Stimulated activated naive CD4-positive, alpha-beta T cell treated with Interleukin-2 at 50 U/mL for 16 hours (primary cell): ENCODE measurements at places on chromosomes 1 and 21.
A peak's percentile ranks its signal among the peaks of the same experiment; 100 is the strongest.

- peak; percentile 54 for DNase-seq
Observed at GRCh38 chr1:27868932-27869718, 3.2 kb upstream of the THEMIS2 start.

DNA sequence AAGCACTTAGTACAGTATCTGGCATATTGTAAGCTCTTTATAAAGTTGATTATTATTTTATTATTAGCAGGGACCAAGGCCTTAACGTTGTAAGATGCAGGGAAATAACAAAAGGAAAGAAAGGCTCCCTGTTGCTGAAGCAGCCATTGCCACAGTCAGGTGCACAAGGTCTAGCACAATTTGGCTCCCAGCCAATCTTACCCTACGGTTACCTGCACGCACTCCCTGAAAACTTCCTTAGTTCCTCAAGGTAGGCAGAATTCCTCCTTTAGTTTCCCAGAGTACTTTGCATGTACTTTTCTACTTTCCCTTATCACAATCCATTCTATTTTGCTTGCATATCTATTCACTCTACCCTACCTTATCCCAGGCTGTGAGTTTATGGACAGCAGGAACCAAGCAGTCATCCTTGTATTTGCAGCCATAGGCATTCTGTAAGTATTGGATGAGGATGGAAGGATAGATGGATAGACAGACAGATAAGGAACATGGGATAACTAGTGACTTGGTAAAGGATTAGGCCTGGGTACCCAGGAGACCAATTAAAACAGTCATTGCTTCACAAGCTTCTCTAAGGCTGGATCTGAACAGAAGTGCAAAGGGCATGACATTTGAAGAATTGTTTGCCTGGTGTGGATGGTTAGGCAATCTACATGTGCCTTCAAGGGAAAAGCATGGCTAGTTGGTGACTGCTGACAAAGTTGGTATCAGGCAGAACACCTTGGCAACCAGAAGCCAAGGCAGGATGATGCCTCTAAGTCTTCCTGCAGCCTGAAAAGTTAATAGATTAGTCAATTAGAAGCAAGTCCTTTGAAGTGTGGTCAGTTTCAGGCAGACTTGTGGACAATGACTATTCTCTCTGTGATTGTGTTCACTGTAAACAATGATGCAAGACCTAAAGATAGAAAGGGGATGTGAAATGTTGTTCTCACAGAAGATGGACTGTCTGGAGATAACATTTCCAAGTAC, 20.8 kb upstream of the JAK1 start:
- no peak for DNase-seq

DNA sequence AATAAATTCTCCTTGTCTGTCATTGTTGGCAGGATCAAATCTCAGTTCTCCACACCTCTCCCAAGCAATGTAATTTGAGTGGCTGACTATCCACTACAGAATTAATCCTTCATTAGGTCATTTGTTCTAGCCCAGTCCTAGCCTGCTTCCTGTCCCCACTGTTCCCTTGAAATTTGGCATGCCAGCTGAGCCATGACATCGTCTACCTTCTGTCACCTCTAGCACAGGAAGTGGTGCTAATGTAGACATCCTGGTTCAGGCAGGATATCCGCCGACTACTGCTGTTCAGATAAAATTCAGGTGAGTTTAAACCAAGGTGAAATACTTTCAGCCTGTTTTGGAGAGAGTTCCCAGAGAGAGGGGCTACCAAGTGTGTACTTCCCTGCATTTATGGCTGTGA, 5.9 kb downstream of the CHRM3 start:
- no peak for DNase-seq

- DNase-seq = no peak
Observed at GRCh38 chr1:247448107-247448791, 9.7 kb downstream of the OR2B11 start.

DNA sequence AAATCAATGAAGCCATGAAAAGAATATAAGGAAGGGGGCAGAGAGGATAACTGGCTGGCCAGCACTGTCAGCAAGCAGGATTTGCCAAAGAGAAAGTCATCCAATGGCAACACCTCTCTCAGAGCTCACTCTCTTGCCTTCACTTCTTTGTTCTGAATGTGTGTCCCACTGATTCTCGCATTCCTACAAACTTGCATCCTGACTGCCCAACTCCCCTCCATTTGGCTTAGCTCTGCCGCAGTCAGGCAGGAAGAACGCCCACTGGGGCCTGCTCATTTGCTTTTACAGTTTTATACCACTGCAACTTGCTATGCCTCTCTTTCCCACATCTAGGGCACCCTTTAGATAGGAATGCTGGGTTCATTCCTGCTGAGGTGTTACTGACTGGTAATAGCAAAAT, 364.2 kb upstream of the ST6GALNAC5 start:
- no peak for DNase-seq

- DNase-seq = no peak
Observed at GRCh38 chr1:4709641-4710040, 55.2 kb downstream of the AJAP1 start.

DNA sequence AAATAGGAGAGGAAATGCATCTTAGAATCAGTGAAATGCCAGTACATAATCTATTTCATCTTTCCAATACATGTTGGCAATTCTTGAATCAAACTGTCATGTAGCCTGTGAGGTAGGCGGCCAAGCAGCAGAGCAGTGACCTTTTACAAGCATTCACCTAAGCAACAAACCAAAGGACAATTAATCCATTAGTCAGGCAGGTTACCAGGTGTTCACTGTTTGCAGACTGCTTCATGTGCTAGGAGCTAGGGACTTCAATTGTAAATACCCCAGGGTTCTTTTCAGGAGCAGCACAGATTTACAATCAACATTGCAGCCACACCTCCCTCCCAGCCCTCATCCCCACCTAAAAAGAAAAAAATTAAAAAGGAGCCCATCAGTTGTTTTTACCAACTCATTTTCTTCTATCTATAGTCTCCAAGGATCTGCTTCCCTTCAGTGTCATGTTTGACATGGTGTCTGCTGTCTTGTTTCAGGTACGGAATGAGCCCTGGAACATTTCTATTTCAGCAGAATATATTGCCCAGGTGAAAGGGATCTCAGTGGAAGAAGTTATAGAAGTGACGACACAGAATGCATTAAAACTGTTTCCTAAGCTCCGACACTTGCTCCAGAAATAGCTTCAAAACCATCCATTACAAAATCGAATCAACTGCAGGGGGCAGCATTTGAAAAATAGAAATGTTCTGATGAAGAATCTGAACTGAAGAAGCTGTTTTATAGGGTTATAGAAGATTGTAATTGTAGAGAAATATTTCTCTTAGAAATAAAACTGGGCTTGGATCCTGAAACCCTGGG, 23.0 kb downstream of the TATDN3 start:
- DNase-seq = no peak

- DNase-seq = no peak
Observed at GRCh38 chr1:212401042-212401441, 13.6 kb downstream of the PACC1 start.

DNA sequence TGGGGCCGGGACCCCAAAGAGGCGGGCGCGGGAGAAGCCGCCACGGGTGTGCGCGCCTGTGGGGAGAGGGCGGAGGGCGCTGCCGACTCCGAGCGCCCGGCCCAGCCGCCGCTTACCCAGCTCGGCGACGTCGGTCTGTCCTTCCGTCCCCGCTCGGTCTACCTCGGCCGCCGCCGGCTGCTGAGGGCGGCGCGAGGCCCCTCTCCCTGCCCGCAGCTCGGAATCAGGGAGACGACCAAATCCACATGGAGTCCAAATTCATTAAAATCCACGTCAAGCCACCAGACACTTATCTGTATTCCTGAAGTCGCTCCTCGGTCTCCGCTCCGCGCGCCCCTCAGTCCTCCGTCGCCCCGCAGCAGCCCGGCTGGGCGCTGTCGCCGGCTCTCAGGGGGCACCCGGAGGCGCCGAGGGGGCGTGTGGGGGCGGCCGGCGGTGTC, 637 bp downstream of the PLXNA2 start:
- DNase-seq = no peak

GRCh38 chr1:214506972-214507431, 44.4 kb downstream of the PTPN14 start:
- DNase-seq = no peak

DNA sequence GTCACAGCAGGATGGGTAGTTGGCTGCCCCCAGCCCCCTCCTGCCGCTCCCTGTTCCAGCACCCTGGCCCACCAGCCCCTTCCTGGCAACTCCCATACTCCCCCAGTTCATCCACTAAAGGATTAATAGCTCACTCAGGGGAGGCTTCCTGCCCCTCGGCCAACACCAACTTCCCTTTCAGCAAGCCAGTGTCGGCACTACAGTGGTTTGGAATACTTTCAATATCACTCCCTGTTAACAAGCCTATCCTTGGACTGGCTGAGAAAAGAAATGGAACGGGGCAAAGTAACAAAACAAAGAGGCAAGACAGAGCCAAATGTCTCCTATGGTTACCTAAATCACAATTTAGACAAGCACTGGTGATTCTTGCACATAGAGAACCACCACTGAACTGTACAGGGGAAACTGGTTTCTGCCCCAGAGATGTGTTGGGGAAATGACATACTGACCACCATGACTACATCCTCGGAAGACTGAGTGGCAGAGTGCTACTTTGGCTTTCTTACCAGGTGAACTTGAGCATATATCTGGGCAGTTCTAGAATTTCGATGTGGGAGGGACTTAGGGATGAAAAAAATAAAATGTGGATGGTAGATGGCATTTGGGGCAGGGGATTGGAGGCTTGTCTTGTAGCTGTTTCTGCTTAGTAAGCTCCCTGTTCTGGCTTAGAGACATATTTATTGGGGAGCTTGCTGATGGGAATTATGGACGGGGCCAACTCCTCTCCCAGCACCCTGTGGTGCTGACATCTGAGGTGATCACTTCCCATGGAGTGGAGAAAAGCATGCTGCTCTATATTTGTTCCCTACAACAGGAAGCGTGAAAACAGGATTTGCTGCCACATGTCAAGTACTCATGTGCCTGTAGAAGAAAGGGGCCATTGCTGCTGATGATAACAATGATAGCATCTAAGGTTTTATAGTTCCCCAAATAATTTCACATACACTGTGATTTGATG, 7.1 kb upstream of the CAPN2 start:
- DNase-seq = no peak

DNA sequence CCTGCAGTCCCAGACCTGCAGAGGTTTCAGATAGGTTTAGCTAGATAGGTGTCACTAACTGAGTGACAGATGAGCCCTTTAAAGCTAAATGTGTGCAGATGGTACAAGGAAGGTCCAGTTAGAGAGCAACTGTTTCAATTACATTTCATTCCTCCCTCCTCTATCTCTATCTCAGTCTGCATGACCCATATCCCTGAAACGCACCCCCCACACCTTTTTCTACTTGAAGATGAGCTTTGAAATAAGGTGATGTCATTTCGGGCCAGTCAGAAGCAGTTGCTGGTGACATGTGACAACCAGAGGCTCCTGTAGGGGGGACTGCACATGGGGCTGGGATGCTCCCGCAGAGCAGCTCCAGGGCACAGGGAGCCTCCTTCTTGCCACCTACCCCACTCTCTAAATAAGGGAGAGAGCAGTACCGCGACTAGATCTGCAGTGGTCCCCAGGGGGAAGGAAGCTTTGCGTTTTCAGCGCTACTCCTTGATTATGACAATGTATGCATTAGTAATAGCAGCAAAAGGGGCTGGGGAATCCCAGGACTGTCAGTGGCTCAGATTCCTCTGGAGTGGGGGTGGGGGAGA, 4.3 kb downstream of the ATP8B2 start:
- DNase-seq = peak; percentile 17

DNA sequence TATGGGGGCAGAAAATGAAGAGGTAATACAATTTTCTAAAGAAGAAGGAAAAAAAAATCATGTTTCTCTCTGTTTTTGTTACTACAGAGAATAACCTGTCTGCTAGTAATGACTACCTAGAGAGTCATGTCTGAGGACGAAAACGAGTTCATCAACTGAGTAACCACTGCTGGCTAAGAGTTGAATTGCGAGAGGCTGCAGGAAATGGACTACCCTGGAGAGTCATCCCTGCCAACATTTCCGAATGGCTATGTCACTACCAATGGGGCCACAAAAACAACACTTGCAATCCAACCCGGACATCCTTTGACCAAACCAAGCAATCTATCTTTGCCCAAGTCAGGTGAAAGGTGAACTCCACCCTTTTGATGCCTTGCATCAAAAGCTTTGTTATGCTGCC, 120.6 kb downstream of the FCRL5 start:
- no peak for DNase-seq

GRCh38 chr1:195569934-195570333, 1038.3 kb downstream of the KCNT2 start:
- DNase-seq = no peak

DNA sequence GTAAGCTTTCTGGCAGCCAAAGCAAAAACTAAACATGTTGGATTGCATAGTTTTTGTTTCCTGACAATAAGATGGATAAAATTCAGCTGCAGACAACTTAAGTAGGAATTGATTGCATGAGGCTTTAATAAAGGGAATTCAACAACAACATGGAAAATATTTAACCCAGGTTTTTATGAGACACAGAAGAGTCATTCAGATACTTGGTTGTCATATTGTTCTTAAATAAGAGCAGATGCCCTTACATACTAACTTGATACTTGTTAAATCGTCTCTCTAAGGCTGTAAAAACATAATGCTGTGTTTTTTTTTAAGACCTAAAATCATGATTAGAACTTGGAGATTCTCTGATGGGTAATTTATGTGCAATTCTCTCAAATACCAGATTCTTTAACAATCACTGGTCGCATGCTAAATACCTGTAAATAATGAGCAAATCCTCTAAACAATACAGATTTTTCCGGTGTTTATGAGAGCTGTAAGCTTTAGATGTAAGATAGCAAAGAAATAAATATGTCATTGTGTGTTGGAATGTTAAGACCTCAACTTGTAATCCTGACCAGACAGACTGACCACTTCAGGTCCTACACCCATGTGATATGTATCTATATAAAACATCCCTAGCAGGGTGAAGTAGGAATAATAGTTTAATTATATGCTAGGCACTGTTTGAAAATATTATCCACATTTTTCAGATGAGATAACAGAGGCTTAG, 37.8 kb upstream of the CD34 start:
- no peak for DNase-seq

GRCh38 chr1:52706941-52707926, 9.1 kb upstream of the COA7 start:
- DNase-seq = no peak

- no peak for DNase-seq
Observed at GRCh38 chr1:8767006-8767405, 50.4 kb downstream of the RERE start.

GRCh38 chr1:143698016-143698415, 273.8 kb downstream of the FAM72C start:
- DNase-seq = no peak
